ENCODE measurements at places on chromosomes 16 and 17.

GRCh38 chr17:10628756-10629155 is 28.4 kb downstream of the MYH3 start:
- no peak for DNase-seq

DNA sequence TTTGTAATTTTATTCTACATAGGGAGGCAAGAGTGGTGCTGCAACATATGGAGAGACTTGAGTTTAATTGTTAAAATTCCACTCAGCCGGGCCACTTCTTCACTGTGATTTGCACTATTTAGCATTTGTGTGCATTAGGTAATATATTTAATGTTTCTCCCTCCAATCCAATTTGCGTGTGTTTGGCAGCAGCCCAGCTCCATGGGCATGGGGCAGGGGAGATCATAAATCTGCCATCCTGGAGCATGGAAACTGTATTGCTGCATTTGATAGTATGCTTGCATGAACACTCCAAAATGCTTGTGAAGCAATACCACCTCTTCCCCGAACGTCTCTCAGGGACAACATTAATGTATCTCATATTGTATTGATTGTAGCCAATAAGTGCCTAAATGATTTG is 339.1 kb upstream of the RBFOX1 start:
- DNase-seq = no peak

GRCh38 chr17:77248216-77249114 is 107.7 kb downstream of the SEC14L1 start:
- DNase-seq = no peak

GRCh38 chr17:31758646-31759045 is 100.4 kb downstream of the COPRS start:
- DNase-seq = no peak

GRCh38 chr16:78897299-78897698 is 703.2 kb downstream of the MAF start:
- DNase-seq = no peak

Measured in central memory CD4-positive, alpha-beta T cell (primary cell).